Panc1 (cell line): ENCODE measurements at places on chromosomes 2 and 18.

GRCh38 chr2:38098421-38099098 is 22.6 kb upstream of the CYP1B1 start:
- DNase-seq = no peak

GRCh38 chr2:144889348-144889747 is 369.4 kb upstream of the ZEB2 start:
- DNase-seq = no peak

- no peak for DNase-seq
These were observed 1.5 kb downstream of the FAM228A start for GRCh38 chr2:24176326-24176725.

GRCh38 chr2:27916293-27916995 is 25.9 kb downstream of the BABAM2 start:
- no peak for DNase-seq

DNA sequence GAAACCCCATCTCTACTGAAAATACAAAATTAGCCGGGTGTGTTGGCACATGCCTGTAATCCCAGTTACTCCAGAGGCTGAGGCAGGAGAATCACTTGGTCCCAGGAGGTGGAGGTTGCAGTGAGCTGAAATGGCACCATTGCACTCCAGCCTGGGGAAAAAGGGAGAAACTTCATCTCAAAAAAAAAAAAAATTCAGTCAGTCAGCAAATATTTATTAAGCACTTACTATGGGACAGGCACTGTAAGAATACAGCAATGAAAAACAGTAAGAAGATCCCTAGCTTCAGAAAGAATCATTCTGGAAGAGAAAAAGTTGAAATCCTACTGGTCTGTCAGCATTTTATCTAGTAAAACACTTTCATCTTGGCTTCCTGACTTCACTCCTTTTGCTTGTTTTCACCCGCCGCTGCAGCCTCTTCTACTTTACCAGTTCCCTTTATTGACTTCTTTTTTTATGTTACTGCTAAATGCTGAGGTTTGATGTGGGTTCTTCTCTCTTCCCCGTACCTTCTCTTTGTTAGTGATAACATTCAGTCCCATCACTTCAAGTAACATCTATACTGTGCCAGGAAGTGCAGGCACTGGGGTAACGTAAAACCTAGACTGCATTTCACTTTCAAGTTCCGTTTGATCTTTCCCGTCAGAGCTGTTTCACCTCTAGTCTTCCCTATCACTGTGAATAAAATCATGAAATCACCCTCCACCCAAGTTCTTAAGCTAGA is 10.8 kb upstream of the TAF4B start:
- no peak for DNase-seq

- DNase-seq = no peak
These were observed 53.5 kb downstream of the TFCP2L1 start for GRCh38 chr2:121231385-121232000.

DNA sequence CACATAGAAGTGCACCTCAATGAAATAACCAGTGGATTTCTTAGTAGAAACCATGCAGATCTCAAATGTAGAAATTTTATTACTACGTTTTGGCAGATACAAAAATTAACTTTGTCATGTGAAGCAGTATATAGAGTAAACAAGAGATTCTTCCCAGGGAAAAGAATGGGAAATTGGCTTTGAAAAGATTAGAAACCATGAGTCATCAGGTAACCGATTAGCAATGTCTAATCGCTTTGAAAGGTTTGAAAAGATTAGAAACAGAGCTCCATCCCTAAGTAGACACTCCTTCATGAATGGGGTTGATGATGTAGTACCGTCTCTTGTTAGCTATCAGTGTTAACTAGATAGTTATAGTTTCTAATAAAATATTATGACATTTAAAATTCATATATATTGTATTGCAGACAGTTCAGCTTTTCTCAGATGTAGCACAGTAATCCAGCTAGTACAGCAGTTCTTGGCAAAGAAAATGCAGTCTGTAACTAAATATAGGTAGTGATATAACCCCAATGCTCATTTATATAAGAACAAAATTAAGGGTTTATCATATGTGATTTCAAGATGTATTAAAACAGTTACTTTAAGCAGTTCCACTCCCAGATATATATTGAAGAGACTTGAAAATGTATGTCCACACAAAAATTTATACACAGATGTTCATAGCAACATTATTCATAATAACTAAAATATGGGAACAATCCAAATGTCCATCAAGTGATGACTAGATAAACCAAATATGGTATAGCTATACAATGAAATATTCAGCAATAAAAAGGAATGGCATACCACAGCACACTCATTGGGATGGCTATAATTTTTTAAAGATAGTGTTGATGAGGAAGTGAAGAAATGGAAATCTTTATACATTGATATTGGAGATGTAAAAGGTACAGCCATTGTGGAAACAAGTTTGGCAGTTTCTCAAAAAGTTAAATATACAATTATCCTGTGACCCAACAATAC is 113.9 kb downstream of the PTPN4 start:
- DNase-seq = no peak

DNA sequence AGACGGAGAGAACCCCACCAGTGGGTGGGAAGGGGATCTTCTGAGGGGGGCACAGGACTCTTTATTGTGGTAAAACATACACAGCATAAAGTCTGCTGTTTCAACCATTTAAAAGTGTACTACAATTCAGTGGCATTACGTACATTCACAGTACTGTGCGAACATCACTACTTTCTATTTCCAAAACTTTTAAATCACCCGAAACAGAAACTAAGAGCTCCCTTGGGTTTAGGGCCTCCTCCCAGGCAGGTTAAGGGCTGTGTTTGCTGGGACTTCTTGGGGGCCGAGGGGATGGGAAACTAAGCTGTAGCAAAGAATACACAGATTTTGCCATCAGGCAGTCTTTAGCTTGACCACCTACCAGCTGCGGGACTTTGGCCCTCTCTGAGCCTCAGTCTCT is 242.0 kb downstream of the HAUS1 start:
- no peak for DNase-seq

GRCh38 chr2:230660294-230661060 is 52.2 kb upstream of the CAB39 start:
- DNase-seq = no peak

DNA sequence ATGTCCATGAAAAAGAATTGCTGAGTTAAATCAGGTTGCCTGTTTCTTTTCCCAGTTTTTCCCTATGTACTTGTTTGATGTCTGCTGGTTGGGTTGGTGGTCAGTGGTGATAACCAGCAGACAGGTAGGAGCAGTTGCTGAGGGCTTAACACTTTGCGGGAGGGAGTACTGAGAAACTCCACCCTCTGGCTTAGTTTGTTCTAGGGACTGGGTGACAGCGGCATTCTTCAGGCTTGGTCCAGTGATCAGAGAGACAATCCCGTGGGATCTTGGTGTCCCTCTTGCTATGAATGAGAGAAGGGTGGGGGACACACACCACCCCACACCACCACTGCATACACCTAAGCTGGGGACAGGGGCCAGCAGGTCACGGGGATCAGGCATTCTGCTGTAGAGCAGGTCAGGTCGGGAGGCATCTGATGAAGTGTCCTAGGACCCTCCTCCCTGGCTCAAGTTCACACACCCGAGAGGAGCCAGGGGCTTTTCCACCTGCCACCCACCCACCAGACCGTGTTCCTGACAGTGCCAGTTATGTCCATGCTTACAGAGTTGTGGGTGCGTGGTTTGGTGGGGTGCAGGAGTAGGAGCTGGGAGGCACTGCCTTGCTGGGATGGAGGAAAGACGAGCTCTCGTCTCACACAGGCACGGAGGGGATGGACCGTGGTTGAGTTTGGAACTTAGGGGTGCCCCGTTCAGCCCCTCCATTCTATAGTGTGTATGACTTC is 21.3 kb upstream of the ALLC start:
- DNase-seq = no peak

- DNase-seq = no peak
These were observed 69.7 kb upstream of the ACKR3 start for GRCh38 chr2:236499691-236500578.

DNA sequence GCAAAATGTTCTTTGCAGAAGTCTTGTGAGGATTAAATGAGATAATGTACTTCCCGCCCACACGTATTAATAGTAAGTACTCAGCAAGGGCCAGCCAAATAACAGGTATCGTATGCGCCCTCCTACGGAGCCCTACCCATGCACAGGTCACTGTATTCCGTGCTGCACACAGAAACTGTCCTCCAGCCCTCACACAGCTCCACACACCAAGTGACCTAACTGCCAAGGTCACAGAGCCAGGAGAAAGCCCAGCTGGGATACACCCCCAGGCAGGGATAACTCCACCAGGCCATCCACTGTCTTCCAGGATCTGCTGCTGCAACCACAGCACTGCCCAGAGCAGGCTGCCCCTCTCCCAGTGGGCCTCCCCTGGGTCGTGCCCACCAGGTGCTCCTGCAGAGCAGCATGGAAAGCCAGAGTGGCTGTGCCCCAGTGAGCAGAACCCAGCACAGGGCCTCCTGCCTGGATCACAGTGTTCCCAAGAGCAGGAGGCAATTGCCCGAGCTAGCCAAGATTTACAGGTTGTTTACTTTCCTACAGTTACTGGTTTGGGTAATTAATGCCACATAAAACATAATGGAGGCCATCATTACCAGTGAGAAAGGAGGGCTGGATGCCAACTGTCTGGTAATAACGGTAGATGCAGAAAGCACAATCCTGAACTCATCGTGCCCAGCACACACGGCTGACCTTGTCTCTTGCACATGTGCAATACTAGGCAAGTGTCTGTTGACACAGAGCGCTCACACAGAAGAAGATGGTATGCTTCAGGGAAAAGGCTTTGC is 24.4 kb downstream of the TFCP2L1 start:
- no peak for DNase-seq
